ENCODE measurements at places on chromosomes 6 and 20. TPM values are rescaled to one million over a fixed set of nuclear protein-coding genes. Genes with fewer than 3 reads are reported as not detected.

- no peak overlapping the region for H3K4me3 ChIP-seq
- H3K4me1 ChIP-seq = peaks cover 14% of the 10 kb centered on the region
Measured at GRCh38 chr6:119343167-119343566, 6.4 kb downstream of the MAN1A1 start.

DNA sequence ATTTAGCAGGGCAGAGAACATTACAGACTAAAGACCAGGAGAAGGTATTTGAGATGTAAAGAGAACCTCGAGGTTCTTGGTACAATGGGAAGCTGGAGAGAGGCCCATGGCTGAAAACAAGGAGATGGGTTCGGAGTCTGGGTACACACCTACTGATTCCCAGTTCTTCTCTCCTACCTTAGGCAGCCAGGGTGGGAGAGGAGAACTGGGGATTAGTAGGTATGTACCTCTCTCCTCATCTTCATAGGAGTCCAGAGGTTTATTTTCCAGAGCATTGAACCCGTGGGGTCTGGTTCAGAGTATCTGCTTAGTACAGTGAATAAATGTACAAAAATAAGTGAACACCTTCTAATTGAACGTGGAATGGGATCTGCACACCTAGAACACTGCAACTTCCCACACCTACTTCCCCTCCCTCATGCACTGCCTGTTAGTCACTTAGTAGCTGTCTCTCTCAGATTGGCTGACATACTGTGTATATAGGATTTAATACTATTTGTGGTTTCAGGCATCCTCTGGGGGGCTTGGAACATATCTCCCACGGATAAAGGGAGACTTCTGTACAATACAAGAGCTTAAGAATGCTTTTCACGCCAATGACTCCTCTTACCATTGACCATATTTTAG, 23.5 kb upstream of the NUP153 start:
- H3K4me1 ChIP-seq = no peaks in the 10 kb centered on the region
- no peak for DNase-seq
- H3K27me3 ChIP-seq = no peaks in the 10 kb centered on the region
- H3K4me3 ChIP-seq = no peak overlapping the region

GRCh38 chr6:15194453-15194852, 51.4 kb upstream of the JARID2 start:
- DNase-seq = no peak
- no peaks in the 10 kb centered on the region for H3K36me3 ChIP-seq
- no peaks in the 10 kb centered on the region for H3K27me3 ChIP-seq
- H3K27ac ChIP-seq = no peak overlapping the region
- no peak overlapping the region for H3K4me3 ChIP-seq
- no peaks in the 10 kb centered on the region for H3K4me1 ChIP-seq

The KIF13A gene
- polyA plus RNA-seq = 13.7 TPM
